ENCODE measurements at places on chromosomes 6 and 20. TPM values are rescaled to one million over a fixed set of nuclear protein-coding genes. Genes with fewer than 3 reads are reported as not detected.

The POPDC3 gene
- total RNA-seq = 14.8 TPM

DNA sequence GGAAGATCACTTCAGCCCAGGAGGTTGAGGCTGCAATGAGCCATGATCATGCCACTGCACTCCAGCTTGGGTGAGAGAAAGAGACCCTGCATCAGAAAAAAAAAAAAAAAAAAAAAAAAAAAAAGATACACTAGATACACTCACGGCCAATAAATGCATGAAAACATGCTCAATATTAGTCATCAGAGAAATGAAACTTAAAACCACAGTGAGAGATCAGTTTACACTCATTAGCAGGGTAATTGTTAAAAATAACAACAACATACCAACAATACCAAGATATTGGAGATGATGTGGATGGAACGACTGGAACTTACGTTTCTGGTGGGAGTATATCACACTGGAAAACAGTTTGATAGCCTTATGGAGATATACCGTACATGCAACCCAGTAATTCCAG is 29.9 kb downstream of the HS3ST5 start:
- no peaks in the 10 kb centered on the region for H3K4me1 ChIP-seq
- H3K27me3 ChIP-seq = no peaks in the 10 kb centered on the region
- H3K27ac ChIP-seq = no peak overlapping the region
- DNase-seq = no peak

The RHAG gene
- not detected for total RNA-seq

The TRIM15 gene
- total RNA-seq = not detected

GRCh38 chr20:2093159-2093781 is 8.4 kb upstream of the STK35 start:
- DNase-seq = no peak
- H3K27ac ChIP-seq = no peak overlapping the region
- no peaks in the 10 kb centered on the region for H3K36me3 ChIP-seq
- peaks cover 29% of the 10 kb centered on the region for H3K27me3 ChIP-seq
- H3K4me3 ChIP-seq = no peak overlapping the region

DNA sequence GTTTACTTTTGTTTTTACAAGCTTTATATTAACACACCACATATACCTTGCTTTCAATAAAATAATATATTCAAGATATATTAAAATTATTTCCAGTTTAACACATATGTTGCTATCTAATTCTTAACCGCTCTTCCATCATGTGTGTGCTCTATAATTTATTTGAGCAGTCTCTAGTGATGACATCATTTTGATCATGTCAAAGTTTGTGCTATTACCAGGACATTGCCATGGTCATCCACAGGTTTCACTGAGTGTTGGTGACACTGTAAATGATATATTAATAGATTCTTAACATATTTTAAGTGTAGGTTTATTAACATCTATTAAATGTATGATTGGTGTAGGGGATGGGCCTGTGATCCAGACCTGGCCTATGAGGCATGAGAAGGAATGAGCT is 17.1 kb upstream of the CST4 start:
- peaks cover 12% of the 10 kb centered on the region for H3K4me1 ChIP-seq
- H3K27me3 ChIP-seq = no peaks in the 10 kb centered on the region
- DNase-seq = no peak
- H3K4me3 ChIP-seq = no peak overlapping the region
- no peak overlapping the region for H3K27ac ChIP-seq
- no peaks in the 10 kb centered on the region for H3K36me3 ChIP-seq

DNA sequence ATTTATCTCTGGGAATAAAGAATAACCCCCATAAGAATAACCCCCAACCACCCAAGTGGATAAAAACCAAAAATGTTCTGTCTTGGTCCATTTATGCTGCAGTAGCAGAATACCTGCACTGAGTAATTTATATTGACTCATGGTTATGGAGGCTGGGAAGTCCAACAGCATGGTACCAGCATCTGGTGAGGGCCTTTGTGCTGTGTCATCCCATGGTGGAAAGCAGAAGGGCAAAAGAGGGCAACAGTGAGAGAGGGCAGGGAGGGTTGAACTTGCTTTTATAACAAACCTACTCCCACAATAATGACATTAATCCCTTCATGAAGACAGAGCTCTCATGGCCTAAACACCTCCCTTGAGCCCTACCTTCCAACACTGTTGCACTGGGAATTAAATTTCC is 133.7 kb downstream of the ERMARD start:
- no peaks in the 10 kb centered on the region for H3K36me3 ChIP-seq
- no peak overlapping the region for H3K4me3 ChIP-seq
- no peak for DNase-seq
- H3K27ac ChIP-seq = no peak overlapping the region
- peaks cover 96% of the 10 kb centered on the region for H3K27me3 ChIP-seq

Data from PC-9 (cell line).